AG09309 (cell line): ENCODE measurements at places on chromosomes 13 and 19.

GRCh38 chr19:51470966-51471365, 7.4 kb upstream of the CEACAM18 start:
- DNase-seq: no peak

- DNase-seq: no peak
Observed at GRCh38 chr13:45257638-45258333, 56.9 kb upstream of the KCTD4 start.

DNA sequence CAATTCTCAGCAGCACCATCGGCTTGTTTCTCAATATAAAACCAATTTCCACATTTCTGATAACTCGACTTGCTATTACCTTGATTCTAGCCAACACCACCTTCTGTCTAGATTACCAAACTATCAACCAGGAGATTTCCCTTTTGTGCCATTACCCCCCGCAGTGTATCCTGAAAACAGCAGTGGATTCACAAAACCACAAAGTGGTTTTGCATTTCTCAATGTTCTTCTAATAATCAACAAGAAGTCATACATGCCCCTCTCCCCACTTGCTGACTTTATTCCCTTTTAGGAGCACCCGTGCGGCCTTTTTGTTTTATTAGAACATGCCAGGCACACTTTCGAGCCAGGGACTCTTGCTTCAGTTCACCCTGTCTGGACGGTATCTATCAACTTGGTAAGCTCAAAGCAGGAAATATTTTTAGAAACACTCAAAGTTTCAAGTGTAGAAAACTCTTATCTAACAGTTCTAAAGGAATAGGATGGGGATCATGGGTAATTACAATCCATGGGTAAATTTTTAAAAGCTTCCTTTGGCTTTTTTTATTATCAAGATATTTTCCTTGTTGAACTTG, 967.4 kb downstream of the EFNB2 start:
- no peak for DNase-seq

DNA sequence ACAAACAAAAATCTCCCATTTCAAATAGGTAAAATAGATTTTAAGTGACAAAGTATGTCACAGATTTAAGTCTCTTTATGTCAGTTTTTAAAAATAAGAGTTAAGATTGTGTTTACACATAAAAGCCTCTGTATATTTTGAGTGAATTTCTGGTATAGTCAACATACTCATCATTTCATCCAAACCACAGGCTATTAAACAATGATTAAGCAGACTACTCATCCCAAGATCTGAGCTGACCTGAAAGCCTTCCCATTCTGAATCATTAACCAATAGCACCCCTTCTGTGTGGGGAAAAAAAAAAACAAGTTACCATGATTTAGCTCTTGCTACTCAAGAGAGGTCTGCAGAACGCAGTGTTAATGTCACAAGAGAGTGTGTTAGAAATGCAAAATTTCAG, 284.4 kb upstream of the NBEA start:
- peak; percentile 13 for DNase-seq

- DNase-seq: no peak
Observed at GRCh38 chr19:18650468-18651041, 13.7 kb downstream of the KLHL26 start.

DNA sequence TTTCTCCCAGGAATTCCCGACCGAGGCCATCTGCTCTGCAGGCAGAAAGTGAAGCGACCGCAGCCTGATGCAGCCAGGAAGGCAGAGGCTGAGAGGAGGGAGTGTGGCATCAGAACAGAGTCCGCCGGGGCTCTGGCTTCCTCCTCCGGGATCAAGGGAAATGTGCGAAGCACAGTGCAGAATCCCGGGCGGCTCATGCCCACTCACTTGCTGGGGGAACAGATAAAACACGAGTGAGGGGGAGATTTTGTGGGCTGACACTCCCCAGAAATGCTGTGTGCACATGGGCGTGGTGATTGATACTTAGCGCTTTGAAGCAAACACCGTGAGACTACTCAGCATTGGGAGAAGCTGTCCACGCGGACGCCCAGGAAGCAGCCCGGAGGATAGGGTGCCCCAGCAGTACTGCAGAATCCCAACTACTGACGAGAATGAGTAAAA, 75.3 kb upstream of the POMP start:
- no peak for DNase-seq

- DNase-seq: no peak
Observed at GRCh38 chr13:67645874-67646467, 415.8 kb upstream of the PCDH9 start.

DNA sequence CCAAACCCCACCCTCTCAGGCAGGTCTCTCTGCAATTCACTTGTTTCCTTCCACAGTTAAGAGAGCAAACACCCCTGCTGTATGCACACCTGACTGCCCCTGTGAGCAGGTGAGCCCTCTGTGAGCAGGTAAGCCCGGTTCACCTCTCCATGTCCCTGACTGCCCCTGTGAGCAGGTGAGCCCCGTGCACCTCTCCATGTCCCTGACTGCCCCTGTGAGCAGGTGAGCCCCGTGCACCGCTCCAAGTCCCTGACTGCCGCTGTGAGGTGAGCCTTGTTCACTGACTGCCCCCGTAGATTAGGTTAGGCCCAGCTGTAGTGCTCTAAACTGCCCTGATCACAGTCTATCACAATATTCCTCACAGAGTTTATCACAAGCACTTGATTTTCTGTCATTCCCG, 29.2 kb downstream of the TMTC4 start:
- DNase-seq: no peak

DNA sequence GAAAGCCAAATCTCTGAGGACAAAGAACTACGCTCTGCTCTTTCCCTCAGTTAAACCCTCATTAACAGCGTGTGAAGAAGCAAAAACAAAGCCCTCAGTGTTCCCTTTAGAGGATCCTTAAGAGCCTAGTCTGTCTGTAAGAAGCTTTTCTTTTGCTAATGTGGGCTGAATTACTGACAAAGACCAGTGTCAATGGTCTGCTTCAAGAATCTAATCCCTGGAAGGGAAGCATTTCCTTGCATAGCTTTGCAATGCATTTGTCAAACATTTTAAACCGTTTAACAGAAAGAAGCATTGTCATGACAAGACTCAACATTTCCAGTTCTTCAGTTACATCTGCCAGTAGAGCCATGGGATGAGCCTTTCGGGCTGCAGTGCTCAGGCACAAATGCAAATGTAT, 64.9 kb downstream of the EDNRB start:
- no peak for DNase-seq

GRCh38 chr19:43380008-43380407, 26.5 kb downstream of the CD177 start:
- no peak for DNase-seq

- DNase-seq: no peak
Observed at GRCh38 chr19:9566729-9567128, 17.6 kb downstream of the ZNF121 start.

- no peak for DNase-seq
Observed at GRCh38 chr13:52161181-52161646, 1.8 kb upstream of the NEK3 start.

DNA sequence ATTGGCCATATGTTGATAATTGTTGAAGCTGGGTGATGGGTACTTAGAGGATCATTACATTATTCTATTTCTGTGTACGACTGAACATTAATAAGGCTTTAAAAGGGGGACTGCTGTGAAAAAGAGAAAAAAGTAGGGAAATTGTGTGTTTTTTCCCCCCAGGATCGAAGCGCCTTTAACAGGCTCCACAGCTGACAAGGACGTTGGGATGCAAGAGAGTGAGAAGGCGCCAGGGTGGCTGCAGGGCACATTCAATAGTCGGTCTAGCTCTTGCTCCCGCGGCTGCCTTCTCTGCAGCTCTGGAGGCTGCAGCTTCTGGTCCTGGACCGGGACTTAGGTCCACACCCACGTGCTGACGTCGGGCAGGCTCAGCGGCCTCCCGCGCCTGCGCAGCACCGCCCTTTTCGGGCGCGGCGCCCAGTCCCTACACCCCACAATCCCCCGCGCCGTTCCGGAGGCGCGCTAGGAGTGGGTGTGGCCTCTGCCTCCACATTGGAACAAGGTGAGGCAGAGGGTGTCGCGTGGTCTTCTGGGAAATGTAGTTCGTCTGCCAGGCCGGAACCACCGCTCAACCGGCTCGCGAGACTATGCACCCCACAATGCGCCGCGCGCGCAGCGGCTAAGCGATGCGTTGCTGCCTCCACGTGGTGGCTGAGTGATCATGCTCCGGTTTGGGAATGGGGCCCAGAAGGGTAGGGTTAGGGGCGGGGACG, 4.9 kb upstream of the LRFN3 start:
- DNase-seq: peak; percentile 97

- DNase-seq: no peak
Observed at GRCh38 chr19:4061178-4061682, 5.5 kb downstream of the ZBTB7A start.

DNA sequence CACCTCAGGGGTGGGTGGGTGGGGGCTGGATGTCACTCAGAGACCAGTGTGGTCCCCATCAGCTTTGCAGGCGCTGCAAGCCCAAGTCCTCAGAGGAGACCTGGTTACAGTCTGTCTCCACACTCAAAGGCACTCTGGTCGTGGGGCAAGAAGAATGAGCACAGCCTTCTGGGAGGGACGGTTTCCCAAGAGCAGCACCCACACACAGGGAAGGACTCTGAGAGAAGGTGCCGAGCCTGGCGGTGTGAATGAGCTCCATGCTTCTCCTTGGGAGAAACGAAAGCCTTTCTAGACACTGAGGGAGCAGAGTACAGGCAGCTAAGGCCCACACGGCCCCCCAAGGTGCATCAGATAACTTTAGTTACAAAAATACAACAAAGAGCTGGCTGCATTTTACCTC, 473.6 kb downstream of the FOXO1 start:
- DNase-seq: no peak

GRCh38 chr19:28530406-28531035, 682.4 kb downstream of the UQCRFS1 start:
- no peak for DNase-seq

GRCh38 chr13:95530178-95530577, 22.3 kb upstream of the CLDN10 start:
- peak; percentile 20 for DNase-seq
